ENCODE measurements at places on chromosomes 7 and 10.

DNA sequence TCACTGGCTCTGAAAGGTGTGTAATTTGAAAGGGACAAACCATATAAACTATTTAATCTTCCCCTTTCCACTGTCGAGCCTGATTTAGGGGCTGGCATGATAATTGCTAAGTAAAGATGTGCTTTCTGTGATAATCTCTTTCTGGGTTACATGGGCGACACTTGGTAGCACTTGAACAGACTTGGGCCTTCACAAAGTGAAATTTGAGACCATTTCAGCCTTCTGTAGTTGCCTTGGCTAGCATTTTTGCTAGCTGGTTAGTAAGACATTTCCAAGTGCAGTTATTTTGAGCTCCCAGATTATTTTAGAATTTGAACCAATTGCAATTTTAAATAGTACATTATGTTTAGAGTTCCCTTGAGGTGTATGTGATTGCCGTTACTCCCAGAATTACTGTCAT lies 432.7 kb upstream of the GALNT17 start:
- no peak for DNase-seq

DNA sequence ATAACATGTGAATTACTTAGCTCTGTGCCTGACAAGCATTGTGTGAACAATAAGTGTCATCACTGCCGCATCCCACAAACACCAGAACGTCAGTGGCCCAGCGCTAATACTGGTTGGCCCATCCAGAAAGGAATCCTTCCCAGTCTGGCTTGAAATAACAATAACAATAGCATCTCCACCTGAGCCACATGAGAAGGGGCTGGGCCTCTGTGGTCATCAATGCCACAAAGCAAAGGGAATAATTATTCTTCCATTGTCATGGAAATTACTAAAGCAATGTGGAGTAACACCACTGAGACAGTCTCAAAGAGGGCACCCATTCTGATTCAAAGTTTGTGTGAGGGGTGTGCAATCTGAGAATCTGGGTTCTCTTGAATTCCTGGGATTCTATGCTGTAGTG lies 105.7 kb upstream of the INHBA start:
- DNase-seq, result no peak

GRCh38 chr7:41809940-41810576 lies 107.2 kb upstream of the INHBA start:
- no peak for DNase-seq

- no peak for DNase-seq
These were observed 27.9 kb downstream of the FAM20C start for GRCh38 chr7:220151-220841.

- no peak for DNase-seq
These were observed 519.8 kb downstream of the XPNPEP1 start for GRCh38 chr10:109403551-109403950.
